ENCODE measurements at places on chromosomes 1 and 21.

DNA sequence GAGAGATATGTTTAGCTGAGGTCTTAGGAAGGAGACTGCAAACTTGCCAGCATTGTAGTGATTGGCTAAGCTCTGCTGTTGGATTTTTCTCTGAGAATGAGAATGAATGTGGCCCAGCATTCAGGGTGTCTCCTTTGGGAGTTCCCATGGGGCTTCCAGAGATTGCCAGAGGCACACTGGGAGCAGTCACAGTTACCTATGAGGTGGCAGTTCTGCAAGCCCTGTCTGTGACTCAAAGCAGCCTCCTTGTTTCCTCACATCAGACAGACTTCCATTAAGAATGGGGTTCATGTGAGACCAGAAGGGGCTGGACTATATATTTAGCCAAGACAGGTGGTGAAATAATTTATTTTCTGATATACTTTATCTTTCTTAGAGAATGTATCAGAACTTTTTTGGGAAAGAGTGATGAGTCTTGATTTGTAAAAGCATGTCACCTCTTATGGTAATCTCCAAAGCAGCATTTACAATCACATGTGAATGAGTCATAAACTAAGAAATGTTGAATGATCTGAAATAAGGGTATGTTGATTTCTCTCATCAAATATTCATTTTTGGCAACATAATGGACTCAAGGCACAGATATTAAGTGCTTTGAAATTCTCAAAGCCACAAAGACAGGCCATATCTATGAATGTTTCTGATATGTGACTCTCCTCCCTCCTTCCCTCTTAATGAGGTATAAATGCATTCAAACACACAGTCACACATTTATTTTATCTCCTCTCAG, 9.5 kb upstream of the SLC19A2 start:
- DNase-seq, result peak; percentile 32

GRCh38 chr1:179184403-179184802, 45.1 kb downstream of the ABL2 start:
- DNase-seq, result no peak

DNA sequence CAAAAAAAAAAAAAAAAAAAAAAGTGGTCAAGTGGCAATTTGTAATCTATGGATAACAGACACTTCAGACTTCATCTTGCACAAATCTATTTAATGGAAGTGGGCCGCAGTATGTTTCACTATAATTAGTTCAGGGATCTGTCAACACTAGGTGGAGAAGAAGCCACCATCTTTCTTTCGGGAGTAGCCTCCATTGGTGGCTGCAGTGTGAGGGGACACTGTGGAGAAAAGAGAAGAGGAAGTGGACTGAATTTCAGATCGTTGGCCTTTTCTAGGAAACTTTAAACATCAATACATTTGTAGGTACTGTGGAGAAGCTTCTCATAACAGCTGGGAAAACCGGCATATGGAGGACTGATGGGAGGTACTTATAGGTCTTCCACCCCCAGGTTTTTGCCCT, 8.0 kb upstream of the ELAPOR1 start:
- DNase-seq, result no peak

- no peak for DNase-seq
Observed at GRCh38 chr1:51784997-51785421, 93.5 kb downstream of the NRDC start.

DNA sequence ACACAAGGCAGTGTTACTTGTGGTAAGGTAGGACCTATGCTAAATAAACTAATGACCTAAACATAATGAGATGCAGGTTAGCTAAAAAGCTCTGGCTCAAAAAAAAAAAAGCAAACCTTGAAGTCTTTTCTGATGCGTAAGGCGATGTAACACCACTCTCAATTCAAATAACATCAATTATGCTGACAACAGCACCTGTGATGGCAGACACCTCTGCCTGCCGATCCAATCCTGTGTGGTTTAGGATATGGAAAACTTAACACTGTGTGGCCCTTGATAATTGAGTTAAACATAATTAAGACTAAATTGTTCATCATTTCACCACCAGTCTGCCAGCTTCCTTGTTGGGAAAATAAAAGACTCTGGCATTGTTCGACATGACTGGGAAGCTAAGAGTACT, 9.1 kb downstream of the RPAP2 start:
- no peak for DNase-seq

DNA sequence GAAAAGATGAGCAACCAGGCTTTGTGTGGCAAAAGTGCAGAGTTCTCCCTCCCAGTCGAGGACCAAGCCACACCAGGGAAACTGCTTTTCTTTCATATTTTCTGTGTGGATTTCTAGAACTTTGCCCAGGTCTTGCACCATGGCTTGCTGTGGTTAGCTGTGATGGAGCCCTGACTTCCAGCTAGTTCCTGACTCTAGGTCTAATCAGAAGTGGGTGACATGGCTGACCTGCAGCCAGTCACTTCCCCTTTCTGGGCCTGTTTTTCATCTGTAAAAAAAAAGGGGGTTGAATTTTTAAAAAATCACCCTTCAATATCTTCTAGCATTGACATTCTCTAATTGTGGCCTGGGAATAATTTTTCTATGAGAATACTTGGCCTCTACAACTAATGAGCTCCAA, 491.2 kb upstream of the USP24 start:
- DNase-seq, result no peak

DNA sequence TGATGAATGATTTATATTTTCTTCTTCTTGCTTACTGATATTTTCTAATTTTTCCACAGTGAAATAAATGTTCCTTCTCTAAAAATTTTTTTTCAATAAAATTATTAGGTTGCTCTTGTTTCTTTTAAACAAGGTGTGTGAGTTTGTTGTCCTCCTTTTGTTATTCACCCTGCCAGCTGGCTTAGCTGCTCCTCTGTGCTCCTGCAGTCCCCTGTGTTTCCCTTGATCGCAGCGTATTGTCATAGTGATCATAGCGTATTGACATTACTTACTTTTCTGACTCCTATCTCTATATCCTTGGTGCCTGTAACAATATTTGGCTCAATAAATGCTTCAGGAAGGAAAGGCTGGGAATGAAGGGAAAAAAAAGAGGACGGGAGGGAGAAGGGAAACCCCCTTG, 24.9 kb upstream of the PODN start:
- DNase-seq, result no peak

DNA sequence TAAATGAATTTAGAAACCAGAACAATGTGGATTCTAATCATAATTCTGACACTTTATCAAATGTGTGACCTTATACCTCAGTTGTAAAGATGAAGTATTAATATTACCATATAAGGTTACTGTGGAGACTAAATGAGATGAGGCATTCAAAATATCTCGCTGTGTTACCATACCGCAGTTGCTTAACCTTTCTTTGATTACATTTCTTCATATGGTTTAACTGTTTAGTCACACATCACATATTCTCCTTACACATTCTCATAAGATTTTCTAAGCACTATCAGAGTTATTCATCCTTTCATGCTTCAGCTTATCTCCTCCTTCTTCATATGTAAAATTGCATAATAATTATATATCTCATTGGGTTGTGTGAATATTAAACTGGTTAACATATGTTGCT, 88.9 kb downstream of the LRRC53 start:
- no peak for DNase-seq

- DNase-seq, result peak; percentile 19
Observed at GRCh38 chr1:86938450-86938849, 24.0 kb downstream of the HS2ST1 start.

DNA sequence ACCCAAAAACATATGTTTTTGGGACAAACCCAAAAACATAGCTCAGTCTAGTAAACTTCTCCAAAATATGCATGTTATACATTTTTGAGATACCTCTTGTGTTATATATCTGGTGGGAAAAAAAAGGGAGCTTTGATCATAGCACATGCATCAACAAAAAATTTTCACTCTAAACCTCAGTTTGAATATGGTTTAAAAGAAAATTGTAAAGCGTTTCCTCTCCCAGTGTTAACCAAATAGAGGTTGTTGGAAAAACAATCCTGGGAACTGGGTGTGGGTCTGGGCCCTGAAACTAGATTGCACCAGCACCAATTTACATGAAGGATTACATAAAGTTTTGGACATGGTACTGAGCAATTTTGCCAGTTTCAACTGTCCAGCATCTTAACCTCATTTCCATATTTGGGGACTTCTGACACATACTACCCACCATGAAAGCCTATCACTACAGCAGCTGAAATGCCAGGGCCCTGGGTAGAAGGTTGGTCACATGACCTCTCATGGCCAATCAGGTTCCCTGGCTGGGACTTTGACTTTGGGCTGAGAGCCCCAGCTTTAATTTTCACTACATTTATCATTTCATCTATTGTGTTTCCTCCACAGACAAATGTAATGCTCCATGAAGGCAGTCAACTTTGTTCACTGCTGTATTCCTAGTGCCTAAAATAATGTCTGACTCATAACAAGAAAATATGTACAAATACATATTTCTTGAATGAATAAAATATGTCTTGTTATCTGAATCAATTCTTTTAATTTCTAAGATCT, 150.7 kb downstream of the SETD4 start:
- peak; percentile 9 for DNase-seq

DNA sequence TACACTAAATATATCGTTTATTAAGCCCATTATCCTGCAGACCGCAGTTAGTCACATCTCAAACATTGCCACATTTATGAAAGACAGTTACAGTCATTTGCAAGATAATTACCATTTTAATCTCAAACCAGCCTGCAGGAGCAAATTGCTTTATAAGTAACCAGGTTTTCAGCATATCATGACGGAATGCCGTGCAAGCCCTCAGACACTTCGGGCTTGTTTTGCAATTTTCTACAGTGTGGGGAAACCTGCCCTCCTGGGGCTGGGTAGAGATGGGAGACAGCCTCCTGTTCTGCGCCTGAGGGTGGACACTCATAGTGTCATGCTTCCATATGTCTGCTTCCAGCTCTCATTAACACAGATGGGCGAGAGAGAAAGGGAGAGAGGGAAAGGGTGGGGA, 563.9 kb downstream of the NPHP4 start:
- no peak for DNase-seq

Data from GM23248 (cell line).